Smooth muscle cell of the pulmonary artery (primary cell): ENCODE measurements at places on chromosomes 12 and 14. TPM values are rescaled to one million over a fixed set of nuclear protein-coding genes. Genes with fewer than 3 reads are reported as not detected.

Gene MIP
- 0.13 TPM in 1 of 2 replicates, not detected in the other for total RNA-seq

Gene SIX6
- total RNA-seq: not detected in 2 replicates

Gene ACYP1
- 4.7 and 5.8 TPM in 2 replicates for total RNA-seq

Gene GPR135
- 4.9 and 5.0 TPM in 2 replicates for total RNA-seq

Gene ASCL1
- not detected in 2 replicates for total RNA-seq

Gene HHIPL1
- total RNA-seq: 15.0 and 24.1 TPM in 2 replicates

Gene OLR1
- total RNA-seq: 0.33 TPM in 1 of 2 replicates, not detected in the other

Gene SDR9C7
- total RNA-seq: not detected in 2 replicates

Gene IL31
- not detected in 2 replicates for total RNA-seq

Gene SYT10
- not detected in 2 replicates for total RNA-seq

Gene TEX52
- total RNA-seq: not detected in 2 replicates

Gene ZNF839
- total RNA-seq: 8.3 and 10.2 TPM in 2 replicates

Gene C14orf180
- total RNA-seq: not detected in 2 replicates

Gene NID2
- 183 and 734 TPM in 2 replicates for total RNA-seq

Gene GTF2A1
- 48.4 and 53.0 TPM in 2 replicates for total RNA-seq

Gene TAS2R8
- not detected in 2 replicates for total RNA-seq

Gene CLEC9A
- total RNA-seq: not detected in 2 replicates

Gene TAS2R42
- total RNA-seq: not detected in 2 replicates

Gene KRT79
- total RNA-seq: not detected in 2 replicates

Gene IL26
- total RNA-seq: 0.13 and 2.0 TPM in 2 replicates

Gene KRT2
- not detected in 2 replicates for total RNA-seq

Gene PARPBP
- 3.1 and 5.1 TPM in 2 replicates for total RNA-seq

Gene ACVRL1
- total RNA-seq: 6.2 and 31.9 TPM in 2 replicates

Gene WNT5B
- 50.8 and 69.2 TPM in 2 replicates for total RNA-seq

Gene TSPAN11
- 0.07 and 0.13 TPM in 2 replicates for total RNA-seq

Gene RPAP3
- total RNA-seq: 13.6 and 14.3 TPM in 2 replicates

Gene KITLG
- total RNA-seq: 68.7 and 91.6 TPM in 2 replicates

Gene TTC8
- total RNA-seq: 22.6 and 24.4 TPM in 2 replicates

Gene DEGS2
- total RNA-seq: 0.07 and 0.26 TPM in 2 replicates

Gene BHLHE41
- total RNA-seq: 5.3 and 6.1 TPM in 2 replicates

Gene TMEM63C
- under 0.01 and 0.17 TPM in 2 replicates for total RNA-seq

Gene USP44
- 0.69 and 1.8 TPM in 2 replicates for total RNA-seq

Gene HPD
- 0.46 and 1.4 TPM in 2 replicates for total RNA-seq

Gene EPYC
- total RNA-seq: not detected in 2 replicates

Gene GLIPR1L1
- total RNA-seq: not detected in 2 replicates

Gene DDN
- 0.20 and 0.30 TPM in 2 replicates for total RNA-seq

Gene RND1
- total RNA-seq: 0.26 and 0.30 TPM in 2 replicates

Gene PTPN21
- 16.4 and 16.6 TPM in 2 replicates for total RNA-seq

Gene SRRM4
- not detected in 2 replicates for total RNA-seq

Gene GRIP1
- 0.26 and 0.33 TPM in 2 replicates for total RNA-seq

Gene PIWIL1
- not detected in 2 replicates for total RNA-seq

Gene GPR65
- 0.07 and 0.26 TPM in 2 replicates for total RNA-seq

Gene CLBA1
- 9.6 and 12.1 TPM in 2 replicates for total RNA-seq

Gene BICDL1
- not detected in 2 replicates for total RNA-seq
